ENCODE measurements at places on chromosomes 5 and 9. TPM values are rescaled to one million over a fixed set of nuclear protein-coding genes. Genes with fewer than 3 reads are reported as not detected.

GRCh38 chr9:4680173-4680525 lies 780 bp downstream of the CDC37L1 start:
- no peak for DNase-seq

GRCh38 chr5:133473291-133473690 lies 139.1 kb downstream of the FSTL4 start:
- no peak for DNase-seq

The CARTPT gene
- not detected for total RNA-seq

The IL31RA gene
- not detected for total RNA-seq

The AGXT2 gene
- total RNA-seq: not detected

DNA sequence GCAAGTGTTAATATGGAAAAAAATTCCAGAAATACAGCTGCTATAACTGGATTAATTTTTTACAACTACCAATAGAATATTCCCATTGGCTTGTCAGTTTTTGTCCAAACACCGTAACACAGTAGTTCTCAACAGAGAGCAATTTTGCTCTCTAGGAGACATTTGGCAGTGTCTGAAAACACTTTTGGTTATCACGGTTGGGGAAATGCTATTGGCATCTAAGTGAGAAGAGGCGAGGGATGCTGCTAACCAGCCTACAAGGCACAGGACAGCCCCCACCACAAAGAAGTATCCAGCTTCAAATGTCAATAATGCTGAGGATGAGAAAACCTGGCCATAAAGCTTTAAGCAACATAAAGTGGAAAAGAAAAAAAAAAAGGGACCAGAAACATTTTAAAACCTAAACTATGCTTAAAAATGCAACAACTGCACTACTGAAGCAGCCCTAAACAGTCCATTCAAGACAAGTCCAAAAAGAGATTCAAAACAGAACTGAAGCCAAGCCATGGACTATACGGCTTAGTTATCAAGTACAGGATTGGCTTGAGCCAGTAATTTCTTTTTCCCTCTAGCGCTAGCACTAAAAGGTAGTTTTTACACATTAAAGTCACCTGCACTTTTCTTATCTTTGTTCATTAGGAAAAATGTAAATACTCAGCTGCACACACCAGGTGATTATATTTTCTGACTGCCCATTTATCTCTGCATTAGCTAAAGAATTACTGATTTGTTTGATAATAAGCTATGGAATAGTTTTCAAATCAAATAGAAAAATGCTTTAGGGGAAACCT lies 83.9 kb downstream of the NR3C1 start:
- no peak for DNase-seq

GRCh38 chr5:10441992-10442435 lies 335 bp downstream of the ROPN1L start:
- no peak for DNase-seq

All from Caki2 (cell line).